ENCODE measurements at places on chromosomes 2 and 18. TPM values are rescaled to one million over a fixed set of nuclear protein-coding genes. Genes with fewer than 3 reads are reported as not detected.
A peak's percentile ranks its signal among the peaks of the same experiment; 100 is the strongest.

The CDH2 gene
- total RNA-seq, result 326 TPM

GRCh38 chr2:239327536-239328350 lies 73.1 kb downstream of the HDAC4 start:
- DNase-seq, result no peak

The IL1RN gene
- total RNA-seq, result not detected

DNA sequence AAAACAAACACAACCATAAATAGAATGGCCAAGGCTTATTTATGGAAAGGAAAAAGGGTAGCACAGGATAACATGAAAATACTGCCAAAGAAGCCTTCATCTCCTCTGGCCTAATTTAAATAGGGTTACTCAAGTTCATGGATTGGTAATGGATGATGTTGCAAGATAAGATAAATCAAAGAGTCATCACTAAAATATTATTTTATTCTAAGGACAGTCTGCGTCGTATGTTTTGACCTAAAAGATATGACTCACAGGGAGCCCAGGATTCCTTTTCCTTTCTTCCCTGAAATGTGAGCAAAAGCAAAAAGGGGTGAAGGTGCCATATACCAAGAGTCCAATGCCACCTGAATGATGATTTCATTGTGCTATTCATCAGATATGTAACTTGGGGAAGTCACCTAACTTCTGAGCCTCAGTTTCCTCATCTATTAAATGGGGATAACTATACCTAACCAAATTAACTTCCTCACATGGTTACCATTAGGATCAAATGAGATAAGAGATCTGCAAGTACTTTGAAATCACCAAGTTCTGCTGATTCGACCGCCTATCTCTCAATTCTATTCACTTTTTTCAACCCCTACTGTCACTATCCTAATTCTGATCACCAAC lies 137.7 kb downstream of the THADA start:
- peak; percentile 74 for DNase-seq

DNA sequence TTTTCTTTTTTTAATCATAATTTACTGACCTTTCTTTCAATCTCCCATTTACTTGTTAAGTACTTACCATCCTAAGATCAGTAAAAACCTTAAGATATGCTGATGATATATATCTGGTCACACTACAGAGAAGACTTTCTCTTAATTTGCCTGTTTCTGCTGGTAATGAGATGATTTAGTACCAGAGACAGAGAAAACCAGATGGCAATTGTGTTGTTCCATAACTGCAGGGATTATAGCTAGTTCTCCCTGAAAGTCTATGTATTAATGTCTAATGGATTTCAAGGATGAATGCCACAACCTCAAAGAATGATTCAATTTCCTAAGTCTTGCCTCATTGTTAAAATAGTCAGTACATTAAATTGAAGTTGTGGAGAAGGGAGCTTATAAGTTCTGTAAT lies 40.3 kb downstream of the SNTG2 start:
- DNase-seq, result no peak

The CREG2 gene
- 0.11 TPM for total RNA-seq

DNA sequence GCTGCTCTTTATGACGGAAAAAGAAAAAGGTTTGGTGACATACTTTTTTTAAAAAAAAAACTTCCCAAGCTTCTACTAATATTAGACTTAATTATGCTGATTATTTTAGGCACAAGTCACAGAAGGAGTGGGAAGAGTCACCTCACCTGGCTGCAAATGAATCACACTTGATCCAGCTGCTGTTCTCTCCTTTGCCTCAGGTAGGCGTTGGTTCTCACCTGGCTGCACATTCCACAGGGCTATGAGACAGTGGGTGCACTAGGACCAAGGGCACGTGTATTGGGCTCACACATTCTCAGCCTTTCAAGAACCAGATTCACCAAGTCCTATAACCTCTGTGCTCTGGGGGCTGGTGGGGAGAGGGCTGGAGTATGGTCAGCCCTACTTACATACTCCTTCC lies 93.3 kb downstream of the TGFA start:
- no peak for DNase-seq

The SPATS2L gene
- total RNA-seq, result 192 TPM

DNA sequence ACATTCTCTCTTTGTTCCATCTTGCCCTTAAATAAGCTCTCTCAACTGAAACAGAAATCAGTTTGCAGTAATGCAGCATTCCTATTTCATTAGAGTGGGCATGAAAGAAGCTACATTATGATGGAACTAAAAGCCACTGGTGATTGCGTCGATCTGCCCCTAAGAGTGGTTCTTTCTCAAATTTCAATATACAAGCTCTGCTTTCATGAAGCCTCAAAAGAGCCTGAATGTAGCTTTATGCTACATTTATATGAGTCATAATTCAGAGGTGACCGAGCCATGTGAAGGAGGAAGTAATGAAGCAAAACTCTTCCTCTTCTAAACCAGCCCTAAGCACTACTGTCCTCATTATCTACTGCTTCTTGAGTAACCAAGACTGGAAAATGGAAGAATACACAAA lies 64.8 kb upstream of the CYTIP start:
- no peak for DNase-seq

- DNase-seq, result no peak
Measured at GRCh38 chr18:36099311-36099710, 29.8 kb downstream of the SLC39A6 start.

GRCh38 chr2:212974692-212975091 lies 176.7 kb downstream of the IKZF2 start:
- DNase-seq, result peak; percentile 72
